ENCODE measurements at places on chromosomes 4 and X.

DNA sequence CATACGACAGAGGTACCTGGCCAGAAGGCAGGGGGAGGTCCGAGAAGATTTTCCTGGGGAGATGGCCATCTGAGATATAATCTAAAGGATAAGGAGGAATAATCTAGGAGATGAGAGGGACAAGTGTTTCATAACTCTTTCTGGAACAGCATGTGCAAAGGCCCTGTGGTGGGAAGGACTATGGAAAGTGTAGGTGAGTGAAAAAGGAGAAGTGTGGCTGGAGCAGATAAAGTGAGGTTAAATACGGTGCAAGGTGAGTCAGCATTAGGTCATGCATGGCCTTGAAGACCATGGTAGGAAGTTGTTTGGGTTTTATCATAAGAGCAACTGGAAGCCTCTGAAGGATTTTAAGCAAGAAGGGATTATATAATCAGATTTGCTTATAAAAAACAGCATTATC is 34.6 kb upstream of the MTM1 start:
- no peak for DNase-seq

- no peak for DNase-seq
These were observed 3.4 kb downstream of the MSX1 start for GRCh38 chr4:4862665-4863482.

DNA sequence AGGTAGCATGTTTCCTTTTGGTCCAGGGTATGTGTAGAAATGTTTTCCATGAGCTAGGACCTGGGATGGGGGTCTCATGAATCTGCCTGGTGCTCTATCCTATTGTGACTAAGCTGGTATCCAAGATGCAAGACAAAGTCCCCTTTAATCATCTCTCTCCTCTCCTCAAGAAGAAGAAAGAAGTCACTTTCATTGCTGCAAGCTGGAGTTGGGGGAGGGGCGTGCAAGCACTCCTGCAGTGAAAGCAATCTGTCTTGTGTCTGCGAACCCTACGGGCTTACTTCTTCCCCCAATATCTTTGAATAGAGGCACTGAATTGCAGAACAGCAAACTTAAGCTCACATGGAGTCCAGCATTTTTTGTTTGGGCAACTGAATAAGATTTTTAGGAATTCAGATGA is 27.2 kb upstream of the GRPR start:
- DNase-seq, result no peak

DNA sequence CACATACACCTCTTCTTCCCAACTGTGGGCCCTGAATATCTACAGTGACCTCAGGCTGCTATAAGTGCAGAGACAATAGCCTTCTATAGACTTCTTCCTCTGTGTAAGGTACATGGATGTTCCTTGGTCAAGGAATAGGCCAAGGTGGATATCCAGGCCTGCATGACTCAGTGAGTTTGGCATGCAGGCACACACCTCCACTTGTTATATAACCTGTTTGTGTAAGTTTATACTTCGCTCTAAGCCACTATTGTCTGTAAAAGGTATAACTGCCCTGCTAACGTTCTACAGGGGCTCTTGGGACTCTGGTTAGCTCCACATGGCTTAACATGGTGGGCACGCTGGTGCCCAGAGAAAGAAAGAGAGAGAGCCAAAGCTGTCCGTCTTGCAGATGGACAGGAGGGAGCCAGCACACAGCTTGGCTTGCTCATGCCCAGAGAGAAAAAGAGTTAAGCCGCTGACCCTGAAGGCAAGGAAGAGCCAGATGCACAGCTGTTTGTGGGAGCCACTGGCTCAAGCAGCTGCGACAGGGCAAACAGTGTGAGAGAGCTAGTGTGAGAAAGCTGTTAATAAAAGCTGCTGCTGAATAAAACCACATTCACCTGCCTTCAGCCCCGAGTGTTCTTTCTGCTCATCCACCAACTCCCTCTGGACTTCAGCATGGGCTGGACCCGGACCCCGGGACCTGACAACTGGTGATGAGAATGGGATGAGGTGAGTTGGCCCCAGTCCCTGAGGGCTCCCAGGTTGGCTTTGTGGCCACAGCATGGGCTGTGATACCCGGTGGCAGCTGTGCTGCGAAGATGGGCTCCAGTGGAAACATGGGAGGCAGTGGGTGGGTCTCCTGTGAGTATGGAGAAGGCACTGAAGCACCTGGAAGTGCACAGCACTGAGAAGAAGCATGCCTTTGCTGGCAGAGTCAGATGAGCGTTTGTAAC is 44.5 kb upstream of the ZBTB33 start:
- DNase-seq, result no peak

DNA sequence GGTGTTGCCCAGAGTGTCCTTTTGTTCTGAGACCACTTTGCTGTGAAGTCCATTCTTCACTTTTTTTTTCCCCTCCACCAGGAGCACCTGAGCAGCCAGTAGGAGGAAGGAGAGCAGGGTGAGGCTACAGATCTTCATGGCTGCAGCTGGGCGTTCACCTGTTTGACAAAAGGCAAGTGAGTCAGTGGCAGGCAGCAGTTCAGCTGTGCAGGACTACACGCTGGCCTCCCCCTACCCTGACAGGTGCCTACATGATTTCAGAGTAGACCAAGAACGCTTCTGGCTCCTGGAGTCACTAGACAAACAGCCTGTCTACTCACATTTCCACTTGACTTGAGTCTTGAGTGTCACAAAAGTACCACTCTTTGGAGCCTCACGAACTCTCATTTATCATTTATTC is 2.0 kb downstream of the FGFBP1 start:
- no peak for DNase-seq

DNA sequence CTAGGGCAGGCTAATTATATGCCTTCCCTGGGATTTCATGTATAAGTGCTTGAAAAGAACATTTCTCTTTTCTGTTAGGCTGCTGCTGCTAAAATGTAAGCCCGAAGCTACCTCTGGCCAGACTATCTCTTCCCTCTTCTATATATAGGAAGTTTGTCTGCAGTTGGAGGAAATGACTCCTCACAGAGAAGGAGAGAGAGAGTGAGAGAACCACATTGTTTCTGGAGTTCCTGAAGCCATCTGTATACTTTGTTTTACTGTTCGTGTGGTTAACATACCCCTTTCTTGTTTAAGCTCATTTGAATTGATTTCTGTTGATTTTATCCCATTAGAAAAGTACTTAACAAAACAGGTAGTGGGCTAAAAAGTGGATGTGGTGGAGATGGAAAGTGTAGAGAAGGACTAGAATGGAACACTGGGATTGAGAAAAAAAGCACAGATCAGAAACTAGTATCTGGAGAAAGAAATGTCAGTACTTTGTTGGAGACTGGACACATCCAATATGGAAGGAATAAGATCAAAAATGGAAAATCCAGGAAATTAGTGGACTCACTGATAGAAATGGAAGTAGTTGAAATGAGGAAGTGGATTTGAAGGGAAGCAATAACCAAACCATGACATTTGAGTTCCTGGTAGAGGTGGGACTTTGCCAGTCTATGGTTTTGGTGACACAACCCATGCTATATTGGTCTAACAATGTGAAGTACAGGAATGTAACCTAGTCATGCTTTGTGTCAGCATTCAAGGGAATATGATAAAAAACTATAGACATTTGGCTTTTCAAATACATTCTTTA is 112.6 kb downstream of the TMA16 start:
- DNase-seq, result no peak

- no peak for DNase-seq
These were observed 390.1 kb downstream of the PDGFC start for GRCh38 chr4:156581282-156582063.
